Hematopoietic multipotent progenitor cell treated with erythropoietin and hydrocortisone succinate and interleukin-3 and kit ligand, for 6 days (in vitro differentiated cells): ENCODE measurements at places on chromosomes 13 and 19.

DNA sequence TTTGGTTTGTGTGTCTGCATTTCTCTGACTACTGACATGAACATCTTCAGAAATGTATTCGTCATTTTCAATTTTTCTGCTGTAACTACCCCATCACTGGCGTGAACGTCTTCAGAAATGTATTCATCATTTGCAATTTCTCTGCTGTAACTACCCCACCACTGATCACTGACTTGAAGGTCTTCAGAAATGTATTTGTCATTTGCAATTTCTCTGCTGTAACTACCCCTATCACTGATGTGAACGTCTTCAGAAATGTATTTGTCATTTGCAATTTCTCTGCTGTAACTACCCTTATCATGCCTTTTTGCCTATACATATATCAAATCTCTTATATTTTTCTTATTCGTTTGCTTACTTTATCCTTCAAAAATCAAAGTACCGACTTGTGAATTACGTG, 274.0 kb downstream of the EFNB2 start:
- no peak for DNase-seq

DNA sequence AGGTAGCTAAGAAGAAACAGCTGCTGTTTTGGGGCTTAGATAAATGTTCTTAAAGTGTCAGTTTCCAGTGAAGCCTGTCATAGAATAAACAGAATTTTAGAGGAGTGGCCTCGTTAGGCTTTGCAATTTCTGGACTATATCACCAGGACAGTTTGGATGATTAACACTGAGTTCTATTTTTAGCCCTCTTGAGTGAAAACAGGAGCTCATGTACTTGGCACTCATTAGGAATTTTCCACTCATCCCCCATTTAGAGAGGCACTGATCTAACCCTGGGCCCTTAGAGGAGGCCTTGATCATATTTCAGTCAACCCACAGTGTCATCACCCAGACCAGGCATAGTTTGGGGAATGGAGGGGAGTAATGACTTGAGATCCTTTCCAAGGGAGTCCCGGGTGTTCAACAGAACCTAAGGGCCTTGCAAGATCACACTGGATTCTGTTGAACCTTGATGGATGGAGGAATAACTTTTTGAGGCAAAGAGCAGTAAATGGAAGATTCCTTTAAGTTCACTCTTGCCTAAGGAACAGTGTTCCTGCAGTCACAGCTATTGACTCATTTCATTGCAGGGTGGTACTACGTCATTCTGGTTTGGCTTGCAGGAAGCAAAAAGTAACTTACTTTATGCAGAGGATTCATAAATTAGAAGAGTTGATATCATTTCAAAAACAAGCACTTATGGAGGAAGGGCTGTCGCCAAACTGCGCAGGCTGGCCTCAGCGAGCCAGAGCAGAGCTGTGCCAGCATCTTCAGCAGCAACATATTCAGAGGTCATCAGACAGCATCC, 160.2 kb downstream of the SLC7A1 start:
- DNase-seq = no peak

DNA sequence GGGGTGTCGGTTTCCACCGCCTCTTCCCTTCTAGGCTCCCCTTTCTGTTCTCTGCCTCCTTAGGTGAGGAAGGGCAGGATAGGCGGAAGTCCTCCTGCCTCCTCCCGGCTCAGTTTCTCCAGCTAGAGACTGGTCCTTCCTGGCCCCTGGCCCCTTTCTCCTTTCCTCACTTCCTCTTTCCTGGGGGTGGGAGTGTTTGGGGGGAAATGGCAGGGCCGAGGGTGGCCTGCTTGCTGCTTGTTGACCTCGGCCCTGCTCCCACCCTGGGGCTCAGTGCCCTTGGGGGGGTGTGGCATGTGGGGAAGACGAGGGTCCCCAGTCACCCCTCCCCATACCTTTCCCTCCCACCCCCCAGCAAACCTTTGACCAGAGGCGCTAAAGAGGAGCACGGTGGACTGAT, 5.0 kb downstream of the U2AF2 start:
- DNase-seq = no peak

- peak; percentile 34 for DNase-seq
Measured at GRCh38 chr13:65336087-65336749, 1893.9 kb downstream of the PCDH9 start.

GRCh38 chr19:51094696-51095279, 12.1 kb upstream of the KLK14 start:
- DNase-seq = peak; percentile 49

GRCh38 chr13:26061947-26062346, 10.1 kb upstream of the SHISA2 start:
- DNase-seq = no peak

DNA sequence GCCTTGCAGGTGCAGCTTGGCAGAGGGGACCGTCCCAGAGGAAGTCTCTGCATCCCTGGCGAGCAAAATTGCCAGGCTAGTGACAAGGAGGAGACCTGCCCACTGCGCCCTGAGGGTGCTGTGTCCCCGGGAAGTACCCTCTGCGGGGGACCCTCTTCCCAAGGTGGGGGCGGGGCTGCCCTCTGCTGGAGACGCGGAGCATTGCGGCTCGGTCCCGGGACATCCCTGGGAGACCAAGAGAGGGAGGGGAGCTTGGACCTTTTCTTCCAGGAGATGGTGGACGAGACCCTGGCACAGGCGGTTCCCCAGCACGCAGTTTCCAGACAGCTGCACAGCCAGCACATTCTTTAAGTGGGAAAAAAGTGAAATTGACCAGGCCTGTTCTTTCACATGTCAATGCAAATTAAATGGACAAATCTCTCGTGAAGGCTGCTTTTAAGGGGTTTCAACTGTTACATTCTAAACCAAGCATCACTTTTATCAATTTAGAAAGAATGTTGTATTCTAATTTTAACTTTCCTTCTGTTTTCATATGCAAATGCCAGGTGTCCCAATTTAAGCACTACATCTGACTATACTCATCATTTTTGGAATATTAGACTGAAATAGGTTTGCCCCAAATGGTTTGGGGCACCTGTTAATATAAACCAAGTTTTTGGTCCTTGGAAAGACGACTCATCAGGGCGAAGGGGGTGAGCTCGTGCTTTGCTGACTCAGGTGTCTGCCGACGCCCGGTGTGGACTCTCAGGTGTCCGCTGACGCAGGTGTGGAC, 60.7 kb downstream of the MCF2L start:
- peak; percentile 32 for DNase-seq

DNA sequence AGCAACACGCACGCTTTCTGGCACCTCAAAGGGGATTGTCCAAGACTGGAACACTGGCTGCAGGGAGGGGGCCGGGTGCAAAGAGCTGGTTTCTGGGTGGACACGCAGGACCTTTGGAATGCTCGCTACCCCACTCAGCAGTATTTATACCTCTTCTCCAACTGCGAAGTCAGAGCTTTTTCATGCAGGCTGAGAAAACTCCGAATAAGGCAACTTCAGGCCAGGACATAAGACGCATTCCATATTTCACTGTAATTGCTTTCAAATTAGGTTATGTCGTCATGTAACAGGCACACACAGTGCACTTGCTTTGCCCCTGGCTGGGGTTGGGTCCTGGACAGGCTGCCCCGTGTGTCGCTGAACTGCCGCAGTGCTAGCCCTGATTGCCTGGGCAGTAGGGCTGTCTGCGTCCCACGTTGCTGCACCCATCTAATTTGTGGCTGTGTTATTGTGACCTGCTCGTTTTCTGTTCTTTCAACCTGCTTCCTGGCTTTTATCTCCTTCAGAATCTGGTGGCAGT, 44.5 kb downstream of the ACTN4 start:
- DNase-seq = no peak

DNA sequence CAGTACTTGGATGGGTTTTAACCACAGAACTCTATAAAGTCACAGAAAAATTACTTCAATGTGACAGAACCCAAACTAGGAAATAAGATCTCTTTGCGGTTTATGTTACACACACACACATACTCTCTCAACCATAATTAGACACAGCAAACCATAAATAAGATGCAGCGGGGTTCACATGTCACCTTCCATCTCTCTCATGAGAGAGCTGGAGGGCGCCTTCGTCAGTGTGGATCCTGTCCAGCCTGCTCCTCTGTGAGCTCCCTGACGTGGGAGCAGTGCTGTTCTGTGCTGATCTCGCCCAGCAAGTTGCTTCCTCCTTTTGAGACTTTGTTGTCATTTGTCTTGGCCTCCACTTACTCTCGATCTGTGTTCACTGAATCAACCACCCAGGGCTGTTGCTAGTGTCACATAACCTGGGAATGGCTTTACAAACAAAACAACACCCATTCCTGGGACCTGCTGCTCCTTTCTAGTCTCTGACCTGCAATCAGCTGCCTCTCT, 204.9 kb upstream of the KL start:
- peak; percentile 47 for DNase-seq

GRCh38 chr13:23321535-23322241, 111.8 kb downstream of the SACS start:
- no peak for DNase-seq

DNA sequence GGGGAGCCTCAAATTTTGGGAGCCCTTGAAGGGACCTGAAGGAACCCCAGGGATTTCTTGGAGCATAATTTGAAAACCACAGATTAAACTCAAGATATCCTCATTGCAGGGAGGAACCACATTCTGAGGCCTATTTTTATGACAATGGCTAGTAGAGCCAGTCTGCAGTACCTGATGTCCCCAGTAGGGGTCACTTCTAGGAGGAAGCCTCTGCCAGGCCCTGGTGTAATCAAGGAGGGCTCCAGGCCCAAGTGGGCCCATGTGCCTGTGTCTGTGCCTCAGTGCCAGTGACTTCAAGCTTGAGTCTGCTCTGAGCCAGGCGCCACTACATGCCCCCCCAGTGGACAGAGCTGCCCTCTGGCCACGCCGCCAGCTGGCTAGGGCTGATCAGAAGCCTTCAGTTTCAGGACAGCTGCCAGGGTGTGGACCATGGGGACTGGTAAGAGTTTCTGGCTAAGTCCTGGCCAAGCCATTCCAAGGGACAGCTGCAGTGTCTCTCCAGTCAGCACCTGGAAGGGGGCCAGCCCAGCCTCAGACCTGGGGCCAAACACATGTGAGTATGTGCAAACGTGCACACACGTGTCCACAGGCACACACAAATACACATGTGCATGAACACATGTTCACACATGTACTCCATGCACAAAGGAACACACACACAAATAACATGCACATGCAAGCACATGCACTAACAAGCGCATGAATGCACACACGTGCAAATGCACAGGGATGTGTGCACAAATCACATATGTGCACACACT, 20.5 kb upstream of the SLC7A10 start:
- DNase-seq = no peak

DNA sequence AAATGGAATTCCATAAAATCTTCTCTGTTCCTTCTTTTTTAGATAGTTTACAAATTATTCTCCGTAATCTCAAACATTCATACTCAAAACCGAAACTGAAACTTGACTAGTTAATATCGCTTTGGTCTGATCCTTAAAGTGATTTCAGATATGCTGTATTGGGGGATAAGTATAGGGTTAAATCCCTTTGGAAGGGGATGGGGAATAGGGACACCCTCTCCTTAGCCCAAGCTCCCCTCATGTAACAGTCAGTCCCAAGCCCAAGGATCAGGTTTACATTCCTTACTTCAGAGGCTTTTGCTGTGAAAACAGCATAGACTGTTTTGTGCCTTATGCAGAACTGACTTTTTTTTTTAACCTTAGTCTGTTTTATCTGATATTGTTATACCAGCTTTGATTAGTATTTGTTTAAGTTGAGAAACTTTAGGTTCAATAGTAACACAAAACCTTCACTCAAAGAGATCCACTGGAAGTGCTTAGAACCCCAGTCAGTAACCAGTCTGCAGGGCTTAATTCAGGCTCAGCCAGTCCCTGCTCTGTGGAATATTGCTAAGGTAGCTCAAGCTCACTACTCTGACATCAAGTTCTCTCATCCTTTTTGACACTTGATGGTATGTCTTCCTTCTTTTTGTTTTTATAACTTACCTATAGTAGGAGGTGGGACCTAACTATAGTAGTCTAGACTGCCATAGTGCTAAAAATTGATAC, 10.5 kb downstream of the CDADC1 start:
- DNase-seq = peak; percentile 40

DNA sequence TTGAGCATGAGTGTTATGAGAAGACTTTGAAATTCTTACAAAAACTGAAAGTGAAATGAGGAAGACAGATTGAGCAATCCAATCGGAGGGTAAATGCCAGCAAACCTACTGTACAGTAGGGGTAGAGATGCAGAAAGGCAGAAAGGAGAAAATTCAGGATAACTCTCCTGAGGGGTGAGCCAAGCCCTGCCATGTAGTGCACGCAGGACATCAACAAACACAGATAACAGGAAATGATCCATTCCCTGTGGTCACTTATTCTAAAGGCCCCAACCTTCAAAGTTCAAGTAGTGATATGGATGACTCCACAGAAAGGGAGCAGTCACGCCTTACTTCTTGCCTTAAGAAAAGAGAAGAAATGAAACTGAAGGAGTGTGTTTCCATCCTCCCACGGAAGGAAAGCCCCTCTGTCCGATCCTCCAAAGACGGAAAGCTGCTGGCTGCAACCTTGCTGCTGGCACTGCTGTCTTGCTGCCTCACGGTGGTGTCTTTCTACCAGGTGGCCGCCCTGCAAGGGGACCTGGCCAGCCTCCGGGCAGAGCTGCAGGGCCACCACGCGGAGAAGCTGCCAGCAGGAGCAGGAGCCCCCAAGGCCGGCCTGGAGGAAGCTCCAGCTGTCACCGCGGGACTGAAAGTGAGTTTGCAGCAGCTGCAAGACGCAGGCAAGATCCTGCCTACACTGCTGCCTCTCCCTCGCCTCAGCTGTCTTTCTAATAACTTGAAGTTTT, at the start of gene TNFSF13B:
Gene TNFSF13B (plus strand): TSS at position 118 of the 728 bp plus-strand sequence. CDS start 178 bp downstream, at position 296.
- DNase-seq = peak; percentile 73

GRCh38 chr13:52393572-52394357, 12.2 kb downstream of the THSD1 start:
- DNase-seq = no peak

DNA sequence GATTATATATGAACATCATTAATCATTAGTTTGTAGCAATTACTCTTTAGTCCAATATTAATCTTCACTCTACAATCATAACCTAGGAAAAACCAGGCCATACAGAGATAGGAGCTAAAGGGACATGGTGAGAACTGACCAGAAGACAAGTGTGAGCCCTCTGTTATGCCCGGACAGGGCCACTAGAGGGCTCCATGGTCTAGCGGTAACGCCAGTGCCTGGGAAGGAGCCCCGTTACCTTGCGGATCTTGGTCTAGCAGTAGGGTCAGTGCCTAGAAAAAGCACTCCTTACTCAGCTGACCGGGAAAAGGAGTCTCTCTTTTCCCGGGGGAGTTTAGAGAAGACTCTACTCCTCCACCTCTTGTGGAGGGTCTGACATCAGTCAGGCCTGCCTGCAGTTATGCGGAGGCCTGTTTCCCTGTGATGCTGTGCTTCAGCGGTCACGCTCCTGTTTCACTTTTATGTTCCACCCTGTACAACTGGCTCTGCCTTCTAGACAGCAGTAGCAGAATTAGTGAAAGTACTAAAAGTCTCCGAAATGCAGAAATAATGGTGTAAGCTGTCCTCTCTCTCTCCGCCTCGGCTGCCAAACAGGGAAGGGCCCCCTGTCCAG, 13.8 kb downstream of the OR7D4 start:
- DNase-seq = peak; percentile 74

- peak; percentile 57 for DNase-seq
Measured at GRCh38 chr19:6260912-6261650, 18.7 kb downstream of the MLLT1 start.
